Activated CD4-positive, alpha-beta T cell treated with anti-CD3 and anti-CD28 coated beads, Interleukin-2, amount 10 ng/mL, durations not matched to agents 7 days and 5 days (primary cell): ENCODE measurements at places on chromosomes 12 and 14. TPM values are rescaled to one million over a fixed set of nuclear protein-coding genes. Genes with fewer than 3 reads are reported as not detected.

DNA sequence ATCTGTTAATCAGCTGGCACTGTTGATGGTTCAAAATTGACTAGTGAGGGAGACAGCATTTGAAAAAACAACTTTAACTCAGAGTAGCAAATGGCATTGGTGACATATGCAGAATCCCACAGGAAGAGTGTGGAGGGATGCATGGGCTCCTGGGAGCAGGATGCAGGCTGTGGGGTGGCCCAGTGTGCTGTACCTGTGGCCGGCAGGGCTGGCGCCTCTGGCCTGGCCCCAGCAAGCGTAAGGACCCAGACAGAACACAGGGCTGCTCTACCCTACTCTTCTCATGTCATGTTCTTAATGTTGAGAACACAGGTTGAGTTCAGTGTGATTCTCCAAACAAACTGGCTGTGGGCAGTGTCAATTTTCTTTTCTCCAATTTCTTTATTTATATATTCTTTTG is 33.4 kb downstream of the DDX51 start:
- DNase-seq: no peak

DNA sequence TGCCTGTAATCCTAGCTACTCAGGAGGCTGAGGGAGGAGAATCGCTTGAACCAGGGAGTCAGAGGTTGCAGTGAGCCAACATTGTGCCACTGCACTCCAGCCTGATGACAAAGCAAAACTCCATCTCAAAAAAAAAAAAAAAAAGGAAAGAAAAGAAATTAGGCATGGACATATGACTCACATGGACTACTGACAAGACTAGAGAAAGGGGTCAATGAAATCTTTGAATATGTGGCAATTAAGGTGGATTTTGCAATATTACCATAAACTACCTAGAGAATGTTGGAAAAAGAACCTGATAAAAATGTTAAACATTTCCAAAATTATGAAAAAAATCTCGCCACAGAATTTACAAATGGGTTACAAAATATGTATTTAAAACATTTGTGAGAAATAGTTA is 873.6 kb downstream of the C12orf50 start:
- DNase-seq: no peak

DNA sequence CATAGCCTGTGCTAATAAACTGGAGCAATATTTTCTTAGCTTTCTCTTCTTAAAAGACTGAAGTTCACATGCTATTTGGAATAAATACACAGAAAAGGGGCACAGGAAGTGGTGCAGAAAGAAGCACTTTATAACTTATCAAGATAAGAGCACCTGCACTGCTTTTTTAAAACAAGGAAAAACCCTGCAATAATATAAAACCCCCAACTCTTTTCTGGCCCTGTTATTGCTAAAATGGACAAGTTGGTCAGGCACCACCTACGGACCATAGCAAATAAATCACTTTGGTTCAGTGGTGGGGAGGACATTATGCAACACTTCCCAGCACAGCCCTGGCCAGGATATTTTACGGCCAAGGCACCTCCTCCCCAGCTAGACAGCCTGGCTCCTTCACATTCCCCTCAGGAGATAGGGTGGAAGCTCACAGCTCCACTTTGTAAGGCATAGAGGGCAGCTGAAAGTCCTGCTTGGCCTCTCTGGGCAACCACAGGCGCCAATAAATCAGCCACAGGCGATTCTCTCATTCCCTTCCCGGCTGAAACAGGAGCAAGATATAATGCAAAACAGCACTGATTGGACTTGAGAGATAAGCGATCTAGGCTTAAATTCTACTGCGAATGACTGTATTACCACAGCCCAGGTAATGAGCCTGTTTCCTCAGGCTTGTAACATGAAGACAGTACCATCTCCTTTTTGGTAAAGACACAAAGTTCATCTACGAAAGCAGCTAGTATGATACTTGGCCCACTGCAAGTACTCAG is 2.0 kb downstream of the ZBTB25 start:
- DNase-seq: no peak

Gene TTC6
- not detected for total RNA-seq

Gene SINHCAF
- 92.3 TPM for total RNA-seq

DNA sequence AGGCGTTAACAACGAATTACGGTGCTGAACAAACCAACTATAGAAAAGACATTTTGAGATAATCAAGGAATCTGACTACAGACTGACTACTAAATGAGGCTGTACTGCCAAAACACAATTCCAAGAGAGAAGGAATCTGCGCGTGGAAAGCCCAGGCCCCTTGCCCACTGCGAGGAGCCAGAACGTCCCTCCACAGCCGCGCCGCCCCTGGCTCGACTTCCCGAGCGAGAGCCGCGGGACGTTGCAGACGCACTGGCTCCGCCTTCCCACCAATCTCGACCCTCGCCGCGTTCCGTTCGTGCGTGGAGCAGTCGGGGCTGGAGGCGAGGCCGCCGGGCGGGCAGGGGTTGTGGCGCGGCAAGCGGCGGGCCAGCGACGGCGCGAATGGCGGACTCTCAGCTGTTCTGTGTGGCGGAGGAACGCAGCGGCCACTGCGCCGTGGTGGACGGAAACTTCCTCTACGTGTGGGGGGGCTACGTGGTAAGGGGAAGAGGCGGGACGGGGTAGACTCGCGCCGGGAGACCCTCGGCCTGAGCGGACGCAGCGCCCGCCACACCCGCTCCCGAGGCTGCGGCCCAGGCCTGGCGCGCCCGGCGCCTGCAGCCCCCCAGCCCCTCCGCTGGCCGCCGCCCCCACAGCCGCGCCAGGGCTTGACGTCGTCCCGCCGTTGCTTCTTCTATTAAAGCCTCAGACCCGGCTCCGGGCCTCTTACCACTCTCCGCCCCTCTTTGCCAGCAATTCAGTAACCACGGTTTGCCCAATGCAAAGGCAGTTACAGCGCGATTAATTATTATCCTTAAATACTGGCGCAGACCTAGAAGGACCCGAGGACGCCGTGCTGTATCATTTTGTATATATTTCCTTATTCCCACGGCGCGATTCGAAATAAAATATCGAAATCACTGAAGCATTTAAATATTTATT is at the start of gene KLHDC1:
KLHDC1 (plus strand) TSS at position 310 of the 924 bp plus-strand sequence; CDS start at position 385, 75 bp downstream.
- peak; percentile 78 for DNase-seq

GRCh38 chr14:100587086-100587762 is at the start of gene BEGAIN:
Gene BEGAIN (minus strand): TSS chr14:100587417. CDS start chr14:100587290, 127 bp downstream.
- DNase-seq: no peak

Gene MIP
- not detected for total RNA-seq

Gene CLEC4D
- not detected for total RNA-seq

- no peak for DNase-seq
Measured at GRCh38 chr12:49873361-49873934, 30.3 kb downstream of the FAIM2 start.

GRCh38 chr14:69460093-69460701 is 24.3 kb upstream of the PLEKHD1 start:
- DNase-seq: peak; percentile 72

Gene PIWIL1
- not detected for total RNA-seq

Gene SLC39A5
- not detected for total RNA-seq

GRCh38 chr14:60893911-60894310 is 87.0 kb downstream of the TRMT5 start:
- DNase-seq: no peak

DNA sequence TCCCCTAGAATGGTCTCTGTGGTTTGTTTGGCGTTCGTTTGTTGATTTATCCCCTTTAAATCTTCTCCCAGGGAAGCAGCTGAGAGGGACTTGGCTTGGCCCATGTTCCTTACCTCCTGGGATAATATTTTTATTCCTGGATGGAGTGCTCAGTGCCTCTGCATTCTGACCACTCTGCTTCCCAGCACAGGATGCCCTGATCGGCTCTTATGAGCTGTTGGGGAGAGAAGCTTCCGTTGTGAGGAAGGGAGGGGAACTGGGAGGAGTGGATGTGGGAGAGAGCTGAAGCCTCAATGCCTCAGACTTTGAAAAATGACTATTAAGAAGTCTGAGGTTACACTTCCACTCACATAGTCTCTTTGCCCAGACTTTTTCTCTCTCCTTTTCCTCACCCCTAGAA is 114.8 kb downstream of the SMOC1 start:
- DNase-seq: no peak

DNA sequence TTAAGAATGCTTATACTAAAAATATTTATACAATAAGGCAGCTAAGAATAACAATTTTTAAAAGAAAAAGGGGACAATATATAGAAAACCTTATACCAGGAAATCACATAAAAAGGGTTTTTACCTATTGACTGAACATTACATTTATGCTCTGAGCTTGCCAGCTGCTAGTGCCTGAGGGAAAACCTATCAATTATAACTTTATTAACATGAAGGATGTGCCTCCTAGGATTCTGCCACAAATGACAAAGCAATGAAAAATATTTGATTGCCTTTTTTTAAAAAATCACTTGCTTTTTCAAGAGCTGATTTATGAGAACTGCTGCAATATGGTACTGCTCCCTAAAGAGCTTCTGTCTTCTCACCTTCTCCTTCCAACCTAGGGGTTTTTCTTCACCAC is 185.7 kb downstream of the RIMBP2 start:
- no peak for DNase-seq

GRCh38 chr14:59677771-59678231 is 101.2 kb upstream of the CCDC175 start:
- DNase-seq: no peak

- no peak for DNase-seq
Measured at GRCh38 chr12:115190010-115190770, 506.2 kb upstream of the TBX3 start.

DNA sequence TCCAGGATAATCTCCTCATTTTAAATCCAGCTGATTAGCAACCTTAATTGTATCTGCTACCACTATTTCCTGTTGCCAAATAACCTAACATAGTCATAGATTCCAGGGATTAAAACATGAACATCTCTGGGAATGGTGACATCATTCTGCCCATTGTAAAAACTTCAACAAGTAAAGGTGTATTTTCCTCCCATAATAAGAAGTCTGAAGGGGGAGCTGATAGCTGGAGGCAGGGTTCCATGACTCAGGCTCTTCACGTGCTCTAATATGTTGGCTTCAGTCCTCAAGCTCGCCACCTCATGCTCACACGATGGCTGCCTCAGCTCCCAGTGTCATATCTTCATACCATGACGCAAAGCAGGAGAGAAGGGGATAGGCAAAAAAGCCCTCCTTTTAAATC is 172.0 kb upstream of the VASH1 start:
- no peak for DNase-seq

- no peak for DNase-seq
Measured at GRCh38 chr12:104910196-104910840, 47.8 kb downstream of the SLC41A2 start.

Gene DBX2
- not detected for total RNA-seq

DNA sequence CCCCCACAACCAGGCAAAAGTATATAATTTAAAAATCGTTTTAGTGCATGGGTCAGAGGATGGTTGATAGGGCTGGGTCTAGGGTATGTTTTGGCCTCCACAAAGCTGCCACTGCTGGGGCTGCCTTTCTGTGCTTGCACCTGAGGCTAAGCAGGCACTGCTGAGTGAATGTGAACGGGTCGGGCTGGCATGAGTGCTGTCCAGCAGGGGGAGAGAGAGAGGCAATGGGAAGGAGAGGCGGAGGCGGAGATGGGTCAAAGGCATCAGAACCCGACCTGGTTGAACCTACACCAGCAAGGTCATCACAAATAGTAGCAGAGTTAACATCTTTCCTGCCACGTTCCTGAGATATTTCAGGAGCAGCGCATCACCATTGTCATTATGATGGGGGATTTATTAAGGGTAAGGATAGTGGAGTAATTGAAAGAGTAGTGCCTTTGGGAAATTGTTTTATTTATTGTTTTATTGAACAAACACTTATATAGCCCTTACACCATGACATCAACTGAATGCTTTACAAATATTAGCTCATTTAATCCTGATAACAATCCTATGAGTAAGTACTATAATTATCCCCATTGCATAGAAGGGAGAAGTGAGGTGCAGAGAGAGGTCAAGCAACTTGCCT is 5.8 kb upstream of the NRXN3 start:
- peak; percentile 22 for DNase-seq

Gene SERPINA5
- total RNA-seq: not detected

DNA sequence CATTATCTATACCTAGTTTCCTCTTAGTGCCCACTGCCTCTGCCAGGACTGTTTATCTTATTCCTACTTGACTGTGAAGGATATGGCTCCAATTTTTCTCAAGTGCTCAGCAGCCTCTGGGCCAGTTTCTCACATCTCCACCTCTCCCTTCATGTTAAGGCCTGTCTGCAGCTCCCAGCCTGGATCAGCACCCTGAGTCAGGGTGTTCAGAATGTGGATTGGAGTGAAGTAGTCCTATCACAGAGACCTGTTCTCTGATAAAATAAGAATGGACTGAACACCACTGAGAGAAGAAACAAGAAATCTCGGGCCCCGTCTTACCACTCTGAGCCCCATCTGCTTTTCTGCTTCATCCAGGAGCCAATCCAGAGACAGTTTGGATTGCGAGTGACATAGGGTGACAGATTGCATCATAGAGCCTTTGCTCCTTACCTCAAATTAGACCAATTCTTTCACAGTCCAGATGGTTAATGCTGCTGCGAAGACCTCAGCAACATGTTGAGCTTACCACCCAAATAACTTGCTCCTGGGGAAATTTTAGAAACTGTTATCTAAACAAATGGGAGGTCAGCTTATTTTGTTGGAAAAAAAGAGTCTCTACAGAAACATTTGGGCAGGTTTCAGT is 473.1 kb downstream of the PDZRN4 start:
- DNase-seq: no peak

Gene GZMB
- total RNA-seq: 77.5 TPM

Gene GPRC5D
- 0.67 TPM for total RNA-seq

GRCh38 chr12:15719230-15719629 is 70.0 kb downstream of the EPS8 start:
- DNase-seq: no peak

Gene RIPK3
- 41.4 TPM for total RNA-seq

Gene GLS2
- 1.9 TPM for total RNA-seq
